ENCODE measurements at places on chromosomes 4 and X. TPM values are rescaled to one million over a fixed set of nuclear protein-coding genes. Genes with fewer than 3 reads are reported as not detected.

SPANXN2 gene
- not detected for polyA plus RNA-seq

MMRN1 gene
- 2.7 TPM for polyA plus RNA-seq

SLIT2 gene
- 0.82 TPM for polyA plus RNA-seq

SHOX gene
- not detected for polyA plus RNA-seq

ABLIM2 gene
- polyA plus RNA-seq = 6.1 TPM

CFAP99 gene
- polyA plus RNA-seq = 1.6 TPM

FAM9C gene
- not detected for polyA plus RNA-seq

YIPF7 gene
- polyA plus RNA-seq = 0.14 TPM

VCX3A gene
- polyA plus RNA-seq = 0.30 TPM

PPP4R3C gene
- not detected for polyA plus RNA-seq

PABPC4L gene
- 0.12 TPM for polyA plus RNA-seq

MMGT1 gene
- 7.0 TPM for polyA plus RNA-seq

All from pancreas (tissue), 10 donors.